Caudate nucleus (tissue), 63 donors: ENCODE measurements at places on chromosomes 16 and 17.
A peak's percentile ranks its signal among the peaks of the same experiment; 100 is the strongest.

DNA sequence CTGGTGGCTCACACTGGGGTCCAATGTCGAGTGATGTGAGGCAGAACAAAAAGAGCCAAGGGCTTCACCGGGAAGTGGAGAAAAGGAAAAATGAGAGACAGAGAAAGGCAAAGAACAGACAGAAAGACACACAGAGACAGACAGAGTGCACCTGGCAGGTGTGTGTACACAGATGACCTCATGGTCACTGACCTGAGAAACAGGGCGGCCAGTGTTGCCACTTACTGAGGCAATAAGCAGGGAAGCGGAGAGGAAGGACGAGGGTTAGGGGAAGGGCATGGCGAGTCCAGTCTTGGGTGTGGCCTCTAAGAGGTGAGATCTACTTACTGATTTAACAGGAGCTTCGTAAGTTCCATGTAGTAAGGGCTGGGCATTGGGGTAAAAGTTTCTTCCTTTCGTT, 7.5 kb downstream of the GINS2 start:
- no peak for DNase-seq

DNA sequence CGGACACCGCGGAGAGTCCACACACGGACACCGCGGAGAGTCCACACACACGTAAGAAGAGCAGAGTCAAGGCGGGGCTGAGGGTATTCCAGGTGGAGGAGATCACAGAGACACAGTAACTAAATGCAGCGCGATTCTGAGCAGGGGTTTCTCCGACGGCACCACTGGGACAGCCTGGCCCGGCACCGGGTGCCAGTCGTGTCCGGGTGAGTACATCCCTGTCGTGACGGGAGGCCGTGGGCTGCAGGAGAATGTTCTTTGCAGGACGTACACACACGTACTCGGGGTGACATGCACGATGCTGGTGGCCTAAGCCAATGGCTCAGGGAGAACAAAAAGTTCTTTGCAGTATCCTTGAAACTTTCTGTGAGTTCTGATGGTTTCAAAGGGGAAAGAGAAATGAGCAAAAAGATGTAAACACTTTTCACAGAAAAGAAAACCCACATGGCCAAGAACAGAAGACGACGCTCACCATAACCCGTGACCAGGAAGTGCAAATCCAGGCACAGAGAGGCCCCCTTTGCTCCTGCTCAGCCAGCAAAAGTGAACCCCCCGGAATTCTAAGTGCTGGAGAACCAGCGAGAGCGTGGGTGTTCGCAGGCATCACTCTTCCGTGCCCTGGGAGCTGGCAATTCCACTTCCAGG, 53.7 kb upstream of the METRNL start:
- DNase-seq = no peak

DNA sequence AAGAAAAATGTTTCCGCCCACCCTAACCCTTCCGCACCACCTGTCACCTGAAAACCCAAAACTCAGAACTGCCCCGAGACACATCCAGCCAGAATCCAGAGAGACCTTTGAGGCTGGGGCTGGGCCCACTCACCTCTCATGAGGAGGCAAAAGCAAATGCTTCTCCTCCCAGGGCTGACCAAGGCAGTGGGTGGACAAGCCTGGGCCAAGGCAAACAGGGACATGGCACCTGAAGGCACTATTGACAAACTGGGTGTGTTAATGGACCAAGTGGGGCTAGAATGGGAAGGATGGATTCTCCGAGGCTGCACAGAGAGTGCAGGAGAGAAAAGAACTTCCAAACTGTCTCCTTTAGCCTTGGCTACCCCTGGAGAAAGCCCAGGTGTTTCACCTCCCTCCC, 54.4 kb downstream of the SOX9 start:
- DNase-seq = no peak

GRCh38 chr16:510066-510825, 17.3 kb upstream of the CAPN15 start:
- DNase-seq = no peak

DNA sequence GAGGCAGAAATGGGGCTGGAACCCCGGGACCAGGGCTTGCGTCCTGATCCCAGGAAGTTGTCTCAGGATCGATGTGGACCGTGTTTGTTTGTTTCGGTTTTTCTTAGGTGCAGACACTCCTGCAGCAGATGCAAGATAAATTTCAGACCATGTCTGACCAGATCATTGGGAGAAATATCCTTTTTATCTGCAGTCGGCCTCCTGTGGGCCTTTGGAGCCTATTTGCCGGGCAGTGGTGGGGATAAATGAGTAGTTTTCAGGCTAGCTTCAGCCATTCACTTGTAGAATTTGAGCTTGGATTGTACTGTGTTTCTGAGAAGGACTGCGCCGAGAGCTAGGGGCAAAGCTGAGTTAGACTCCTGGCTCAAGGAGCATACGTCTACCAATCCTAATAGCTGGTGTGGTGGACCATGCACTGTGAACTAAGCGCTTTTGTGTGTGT, 816 bp downstream of the HSBP1 start:
- no peak for DNase-seq

- DNase-seq = no peak
Measured at GRCh38 chr16:19933740-19934139, 49.1 kb upstream of the GPRC5B start.

DNA sequence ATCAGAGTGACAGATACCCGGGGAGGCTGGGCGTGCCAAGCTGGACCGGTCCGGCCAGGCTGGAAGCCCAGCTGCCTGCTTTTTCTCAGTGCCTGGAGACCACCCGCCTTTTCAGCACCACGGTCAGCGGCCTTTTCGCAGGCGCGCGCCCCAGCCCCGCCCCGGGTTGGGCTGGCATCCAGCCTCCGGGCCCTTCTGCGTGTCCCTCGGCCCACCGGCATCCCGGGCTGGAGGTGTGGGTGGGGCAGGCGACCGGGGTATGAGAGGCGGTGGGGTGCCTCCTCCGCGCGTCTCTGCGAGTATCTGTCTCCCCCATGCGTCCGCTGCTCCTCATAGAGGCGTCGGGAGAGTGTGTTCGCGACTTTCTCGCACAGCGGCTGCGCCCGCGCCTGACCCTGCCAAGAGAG, 102.5 kb downstream of the MRM1 start:
- no peak for DNase-seq

DNA sequence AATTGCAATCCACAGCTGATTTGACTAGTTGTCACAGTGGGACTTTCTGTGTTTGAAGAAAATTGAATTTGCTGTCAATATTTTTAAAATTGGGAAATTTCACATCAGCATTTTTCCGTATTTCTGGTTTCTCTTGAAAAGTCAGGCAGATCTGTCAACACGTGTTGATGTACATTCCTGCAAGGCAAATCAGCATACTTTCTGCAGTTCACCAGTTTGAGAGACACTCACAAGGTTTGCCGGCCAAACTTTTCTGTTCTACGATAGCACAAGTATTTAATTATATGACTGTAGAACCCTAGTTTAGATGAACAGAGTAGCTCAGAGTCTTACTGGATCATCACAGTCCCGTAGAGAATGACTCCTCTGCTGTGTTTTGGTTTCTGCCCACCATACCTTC, 102.0 kb downstream of the ADAMTS18 start:
- no peak for DNase-seq

GRCh38 chr17:79988185-79988971, 47.3 kb downstream of the TBC1D16 start:
- no peak for DNase-seq

GRCh38 chr16:55846598-55847346, 13.9 kb upstream of the CES1 start:
- no peak for DNase-seq

GRCh38 chr17:74526681-74527080, 4.6 kb downstream of the CD300LB start:
- DNase-seq = no peak

GRCh38 chr17:13728781-13729180, 127.1 kb upstream of the HS3ST3A1 start:
- no peak for DNase-seq

GRCh38 chr17:82098939-82099763, 1.1 kb upstream of the FASN start:
- DNase-seq = no peak

- no peak for DNase-seq
Measured at GRCh38 chr17:55588446-55589242, 77.4 kb upstream of the SMIM36 start.

GRCh38 chr17:82698065-82698973, at the start of gene RAB40B:
TSS of gene RAB40B (minus strand) at chr17:82698698. CDS start at chr17:82698596, 102 bp downstream.
- peak; percentile 99 for DNase-seq

DNA sequence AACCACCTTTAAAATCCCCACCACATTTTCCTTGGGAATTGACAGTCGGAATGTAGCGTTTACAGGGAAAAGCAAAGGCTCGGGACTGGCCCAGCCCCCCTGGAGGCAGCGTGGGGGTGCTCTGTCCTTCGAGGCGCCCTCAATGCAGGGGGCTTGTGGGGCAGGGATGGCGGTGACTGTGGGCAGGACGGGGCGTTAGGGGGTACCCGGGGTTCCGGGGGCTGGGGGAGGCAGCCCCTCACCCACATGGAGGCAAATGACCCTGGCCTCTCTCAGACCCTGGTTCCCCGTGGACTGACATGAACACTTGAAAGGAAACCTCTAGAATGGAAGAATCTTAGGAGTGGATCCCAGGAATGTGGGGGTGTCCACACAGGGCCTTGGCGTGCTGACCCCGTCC, 78.4 kb upstream of the GNG13 start:
- DNase-seq = no peak

DNA sequence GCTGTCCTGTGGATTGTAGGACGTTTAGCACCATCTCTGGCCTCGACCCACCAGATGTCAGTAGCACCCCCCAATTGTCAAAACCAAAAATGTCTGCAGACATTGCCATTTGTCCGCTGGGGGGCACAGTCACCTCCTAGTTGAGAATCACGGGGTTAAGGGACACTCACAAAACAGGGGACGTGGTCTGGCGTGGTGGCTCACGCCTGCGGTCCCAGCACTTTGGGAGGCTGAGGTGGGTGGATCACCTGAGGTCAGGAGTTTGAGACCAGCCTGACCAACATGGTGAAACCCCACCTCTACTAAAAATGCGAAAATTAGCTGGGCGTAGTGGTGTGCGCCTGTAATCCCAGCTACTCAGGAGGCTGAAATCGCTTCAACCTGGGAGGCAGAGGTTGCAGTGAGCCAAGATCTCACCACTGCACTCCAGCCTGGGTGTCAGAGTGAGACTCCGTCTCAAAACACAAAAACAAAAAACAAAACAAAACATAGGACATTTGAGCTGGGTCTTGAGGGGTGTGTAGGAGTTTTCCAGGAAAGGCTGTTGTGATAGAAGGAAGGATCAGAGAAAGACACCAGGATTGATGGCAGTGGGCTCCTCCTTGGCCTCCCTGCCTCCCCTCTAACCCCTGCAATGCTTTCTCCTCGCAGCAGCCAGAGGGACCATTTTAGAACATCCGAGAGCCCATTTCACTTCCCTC, 171.8 kb upstream of the GSE1 start:
- no peak for DNase-seq

GRCh38 chr17:77419547-77420094, 278.9 kb downstream of the SEC14L1 start:
- no peak for DNase-seq

GRCh38 chr17:13931111-13931526, 138.2 kb upstream of the COX10 start:
- no peak for DNase-seq

- DNase-seq = no peak
Measured at GRCh38 chr17:15955793-15956541, 11.0 kb downstream of the ADORA2B start.

DNA sequence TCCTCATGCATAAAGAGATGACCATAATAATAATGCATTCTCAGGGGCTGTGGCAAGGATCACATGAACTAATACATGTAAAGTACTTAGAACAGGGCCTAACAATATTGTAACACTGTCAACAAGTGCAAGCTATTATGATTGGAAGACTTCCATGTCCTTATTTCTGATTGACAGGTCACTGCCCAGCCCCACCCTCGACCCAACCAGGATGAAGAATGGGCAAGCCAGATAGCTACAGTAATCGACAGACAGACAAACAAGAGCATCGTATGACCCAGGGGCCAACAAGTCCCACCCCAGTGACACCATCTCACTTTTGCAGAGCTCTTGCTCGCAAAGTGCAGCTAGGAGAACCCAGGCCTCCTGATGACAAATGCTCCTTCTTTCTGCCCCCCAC, 14.6 kb upstream of the MMP2 start:
- no peak for DNase-seq

DNA sequence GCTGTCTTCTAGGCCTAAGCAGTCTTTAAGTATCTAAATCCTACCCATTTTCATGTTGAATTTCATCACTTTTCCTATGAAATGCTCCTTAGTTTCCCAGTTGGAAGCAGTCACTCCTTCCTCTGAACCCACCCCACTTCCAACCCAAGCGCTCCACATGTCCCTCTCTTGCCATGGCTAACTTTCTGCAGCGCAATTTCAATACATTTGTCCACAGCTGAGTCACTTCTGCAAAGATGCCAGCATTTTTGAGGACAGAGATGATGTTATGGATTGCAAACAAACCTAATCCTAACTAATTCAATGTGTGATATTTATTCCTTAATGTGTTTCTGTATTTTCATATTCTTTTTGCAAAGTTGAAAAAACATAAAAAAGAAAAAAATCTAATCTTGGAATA, 71.7 kb downstream of the HLF start:
- no peak for DNase-seq

- no peak for DNase-seq
Measured at GRCh38 chr17:12389421-12389820, 276.3 kb upstream of the MYOCD start.

DNA sequence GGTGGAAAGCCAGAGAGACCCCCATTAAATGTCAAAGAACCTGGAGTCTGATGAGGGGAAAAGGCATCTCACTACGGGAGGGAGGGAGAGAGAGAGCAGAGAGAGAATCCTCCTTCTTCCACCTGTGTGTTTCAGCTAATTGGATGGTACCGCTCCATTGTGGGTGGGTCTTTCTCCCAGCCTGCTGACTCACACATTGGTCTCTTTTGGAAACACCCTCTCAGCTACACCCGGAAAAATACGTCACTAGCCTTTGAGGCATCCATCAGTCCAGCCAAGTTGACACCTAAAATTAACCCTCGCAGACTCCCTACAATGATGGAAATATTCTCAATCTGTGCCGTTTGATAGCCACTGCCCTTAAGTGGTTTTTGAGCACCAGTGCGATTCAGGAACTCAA, 100.4 kb downstream of the ELAC2 start:
- DNase-seq = peak; percentile 2

DNA sequence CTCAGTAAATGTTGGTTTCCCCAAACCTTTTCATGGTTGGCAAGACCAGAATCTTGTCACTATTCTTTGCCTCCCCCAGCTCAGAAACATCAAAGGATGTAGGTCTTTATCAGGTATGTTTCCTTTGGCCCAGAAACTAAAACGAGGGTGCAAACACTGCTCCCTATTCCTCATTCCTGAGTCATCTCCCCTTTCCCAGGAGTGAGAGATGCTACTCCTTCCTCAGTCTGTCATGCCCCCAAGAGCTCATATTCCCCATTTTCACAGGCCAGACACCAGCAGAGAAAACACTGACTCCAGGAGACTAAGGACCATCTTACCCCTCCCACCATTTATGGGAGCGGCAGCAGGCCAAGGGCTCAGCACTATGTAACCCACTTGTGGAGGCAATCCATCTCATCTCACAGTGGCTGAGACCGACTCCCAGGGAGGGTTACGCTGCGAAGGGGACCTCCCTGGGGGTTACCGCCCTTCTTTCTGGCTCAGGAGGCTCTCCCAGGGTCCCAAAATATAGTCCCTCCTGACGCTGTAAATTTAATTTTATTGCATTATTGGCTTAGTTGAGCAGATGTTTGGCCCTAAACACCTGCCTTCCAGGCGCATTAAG, 1.5 kb downstream of the GEMIN4 start:
- DNase-seq = no peak

GRCh38 chr17:43359469-43360110, 39.2 kb upstream of the ARL4D start:
- DNase-seq = no peak
